ENCODE measurements at places on chromosomes 2 and 18.

- no peak for DNase-seq
These were observed 117.7 kb upstream of the RAB6C start for GRCh38 chr2:129861666-129862288.

DNA sequence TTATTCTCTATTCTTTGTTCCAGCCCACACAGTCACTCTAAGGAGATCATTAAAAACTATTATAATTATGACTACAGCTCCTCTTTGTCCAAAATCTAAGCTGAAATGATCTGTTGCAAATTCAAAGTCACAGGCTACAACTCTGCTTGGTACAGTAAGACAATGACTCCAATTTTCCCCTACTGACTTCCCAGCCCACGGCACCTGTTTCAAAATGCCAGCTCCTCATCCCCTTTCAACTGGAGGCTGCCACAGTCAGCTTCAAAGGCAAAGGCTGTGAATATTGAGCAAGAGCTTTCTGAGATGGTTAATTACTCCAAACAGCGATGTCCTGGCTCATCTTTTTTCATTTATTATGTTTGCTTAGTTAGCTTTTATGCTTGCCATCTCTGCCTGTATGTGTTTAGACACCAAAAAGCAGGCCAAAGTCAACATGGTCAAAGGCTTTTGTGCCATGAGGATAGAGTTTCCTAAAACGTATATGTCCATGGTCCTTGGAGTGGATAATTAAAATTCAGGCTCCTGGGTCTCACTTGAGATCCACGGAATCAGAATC, 141.1 kb downstream of the DOCK10 start:
- DNase-seq: no peak

DNA sequence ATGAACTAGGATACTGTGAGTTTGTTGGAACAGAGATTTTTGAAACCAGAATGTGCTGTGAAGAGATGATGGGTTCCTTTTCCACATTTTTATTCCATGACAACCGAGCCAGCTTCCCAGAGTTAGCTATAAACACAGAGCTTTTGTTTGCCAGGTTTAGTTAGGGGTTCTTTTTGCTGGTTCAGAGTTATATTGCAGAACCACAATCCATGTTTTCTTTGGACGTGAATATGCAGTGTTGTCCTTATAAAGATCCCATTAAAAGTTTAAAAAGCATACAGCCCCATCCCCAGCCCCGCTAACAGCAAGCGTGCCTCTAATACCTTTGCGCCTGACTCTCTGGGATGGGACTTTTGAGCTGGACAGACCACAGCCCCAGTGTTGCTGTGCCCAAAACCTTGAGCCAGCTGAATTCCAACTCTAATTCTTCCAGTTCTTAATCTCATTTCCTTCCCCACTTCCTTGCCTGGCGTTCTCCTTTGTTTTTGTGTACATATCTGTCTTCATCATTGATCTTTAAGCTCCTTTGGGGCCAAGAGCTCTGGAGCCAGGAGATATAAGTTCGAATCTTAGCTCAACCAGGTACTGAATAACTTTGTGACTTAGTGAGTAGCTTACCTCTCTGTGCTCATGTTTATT, 72.3 kb downstream of the SPATS2L start:
- DNase-seq: no peak

- no peak for DNase-seq
These were observed 1112.7 kb upstream of the NRXN1 start for GRCh38 chr2:52144590-52144989.

GRCh38 chr18:7133181-7133580, 15.6 kb upstream of the LAMA1 start:
- no peak for DNase-seq
